NCI-H226 (cell line): ENCODE measurements at places on chromosomes 11 and 22.
A peak's percentile ranks its signal among the peaks of the same experiment; 100 is the strongest.

- no peak for DNase-seq
Observed at GRCh38 chr22:27613099-27614005, 188.2 kb downstream of the MN1 start.

DNA sequence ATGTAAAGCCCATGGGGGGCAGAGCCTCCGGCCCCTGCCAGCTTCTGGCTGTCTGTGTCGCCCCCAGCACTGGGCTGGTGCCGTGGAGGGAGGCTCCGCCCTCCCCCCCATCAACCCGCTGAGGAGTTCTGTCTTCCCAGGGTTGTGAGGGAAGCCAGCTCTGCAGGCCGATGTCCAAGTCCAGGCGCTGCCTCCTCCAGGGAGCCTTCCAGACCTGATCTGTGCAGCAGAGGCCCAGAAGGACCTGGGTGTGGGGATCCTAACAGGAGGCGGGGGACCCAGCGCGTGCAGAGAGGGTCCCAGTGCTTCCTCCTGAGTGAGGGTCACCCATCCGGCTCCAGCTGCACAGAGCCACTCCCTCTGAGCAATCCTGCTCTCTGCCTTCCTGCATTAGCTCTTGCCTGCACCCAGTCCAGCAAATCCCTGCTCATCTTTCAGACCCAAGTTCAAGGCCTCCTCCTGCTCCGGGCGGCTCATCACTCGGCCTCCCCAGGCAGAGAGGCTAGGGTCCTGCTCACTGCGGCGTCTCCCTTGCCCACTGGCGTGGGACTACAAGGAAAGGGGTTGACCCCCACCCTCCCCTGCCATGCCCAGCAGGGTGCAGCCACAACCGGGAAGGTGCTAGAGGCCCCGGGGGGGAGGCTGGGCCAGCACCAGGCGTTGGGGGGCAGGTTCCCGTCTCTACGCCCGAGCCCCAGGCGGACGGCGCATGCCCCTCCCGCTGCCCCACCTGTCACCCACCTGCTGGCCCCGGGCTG lies 16.4 kb downstream of the PRR33 start:
- DNase-seq, result no peak

- DNase-seq, result no peak
Observed at GRCh38 chr22:17952273-17952801, 72.0 kb downstream of the MICAL3 start.

- DNase-seq, result no peak
Observed at GRCh38 chr11:71447791-71448256, 369 bp downstream of the DHCR7 start.

DNA sequence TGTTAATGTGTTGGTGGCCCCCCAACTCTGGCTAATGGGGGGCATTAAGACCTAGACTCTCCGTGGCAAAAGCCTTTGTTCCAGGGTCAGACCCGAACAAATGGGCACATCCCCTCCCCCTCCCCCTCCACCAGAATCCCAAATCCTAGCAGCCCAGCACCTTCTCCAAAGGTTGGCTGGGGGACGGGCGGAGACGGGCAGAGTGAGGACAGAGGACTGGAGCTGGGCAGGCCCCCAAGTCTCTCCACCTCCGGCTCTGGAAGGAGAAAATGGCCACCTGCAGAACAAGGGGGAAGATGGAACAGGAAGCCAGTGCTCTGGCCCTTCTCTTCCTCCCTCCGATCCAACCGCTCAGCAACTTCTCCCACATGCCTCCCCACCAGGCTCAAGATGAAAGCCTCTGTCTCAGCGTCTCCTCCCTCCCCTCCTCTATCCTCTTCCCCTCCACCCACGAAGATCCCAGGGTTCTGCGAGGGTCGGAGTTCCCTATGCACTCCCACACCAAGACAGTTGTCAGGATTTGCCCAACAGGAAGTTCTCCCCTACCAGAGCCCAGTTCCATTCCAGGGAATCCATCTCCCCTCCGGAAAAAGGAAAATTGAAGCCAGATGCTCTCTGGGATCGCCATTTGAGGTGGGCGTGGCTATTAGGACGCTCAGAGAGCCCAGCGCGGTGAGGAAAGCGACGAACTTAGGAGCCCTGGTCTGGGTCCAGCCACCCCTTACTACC lies 20.1 kb downstream of the ADA2 start:
- no peak for DNase-seq

GRCh38 chr11:102419181-102419580 lies 33.4 kb downstream of the TMEM123 start:
- no peak for DNase-seq

DNA sequence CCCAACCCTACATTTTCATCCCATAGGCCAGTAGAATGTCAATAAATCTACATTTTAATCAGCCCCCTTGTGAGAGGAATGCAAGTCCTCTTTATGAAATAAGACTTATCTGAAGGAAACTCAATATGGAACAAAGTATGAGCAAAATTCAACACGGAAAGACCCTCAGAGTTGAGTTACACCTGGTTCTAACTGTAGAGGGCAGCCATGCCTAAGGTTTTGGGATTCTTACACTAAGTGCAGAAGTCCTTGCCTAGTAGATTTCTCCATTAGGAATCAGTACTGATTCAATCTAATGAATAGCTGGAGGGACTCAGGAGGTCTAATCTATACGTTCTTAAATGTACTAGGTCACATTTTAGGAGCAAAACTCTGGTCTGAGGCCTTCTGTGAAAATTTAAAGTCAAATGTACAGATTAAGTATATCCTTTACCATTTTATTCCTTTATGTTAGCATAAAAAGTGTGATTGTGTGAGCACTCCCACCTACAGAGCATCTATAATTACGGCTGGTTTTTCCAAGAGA lies 904.5 kb downstream of the DLG2 start:
- no peak for DNase-seq

DNA sequence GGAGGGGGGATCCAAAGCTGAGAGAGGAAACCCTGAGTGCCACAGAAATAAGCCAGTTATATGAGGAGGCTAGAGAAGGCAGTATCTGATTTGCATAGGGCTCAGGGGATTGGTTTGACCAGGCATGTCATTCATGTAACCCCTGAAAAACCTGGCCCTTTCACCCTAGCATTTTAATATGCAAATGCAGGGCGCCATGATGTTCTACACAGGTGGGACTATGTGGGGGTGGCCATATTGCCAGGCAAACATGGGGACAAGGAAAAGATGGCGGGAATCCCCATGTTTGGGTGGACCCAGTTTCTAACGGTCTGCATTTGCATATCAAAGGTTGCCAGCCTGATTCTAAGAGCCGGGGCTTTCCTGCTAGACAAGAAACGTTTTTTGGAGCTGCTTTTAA lies 27.2 kb downstream of the CSF2RB start:
- DNase-seq, result no peak

DNA sequence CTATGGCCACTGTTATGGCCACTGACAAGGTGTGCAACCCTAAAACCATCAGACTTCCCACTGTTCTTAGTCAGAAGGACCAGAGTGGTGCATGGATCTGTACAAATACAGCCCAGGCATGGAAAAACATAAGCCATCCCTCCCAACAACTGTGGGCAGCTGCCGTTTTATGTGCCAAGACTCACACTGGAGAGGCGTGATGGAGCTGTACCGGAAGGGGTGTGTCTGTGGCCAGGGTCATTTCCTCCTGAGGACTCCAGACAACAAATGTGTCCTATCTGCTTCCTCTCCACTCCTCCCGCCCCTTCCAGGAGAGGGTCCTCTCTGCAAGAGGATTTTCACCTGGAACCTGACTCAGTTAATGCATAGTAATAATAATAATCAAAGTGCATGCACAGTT lies 29.5 kb downstream of the KCNJ1 start:
- no peak for DNase-seq

GRCh38 chr11:75981546-75981945 lies 166.5 kb downstream of the UVRAG start:
- no peak for DNase-seq

- no peak for DNase-seq
Observed at GRCh38 chr11:56889986-56890385, 98.7 kb upstream of the OR5AK2 start.

- no peak for DNase-seq
Observed at GRCh38 chr11:84720706-84721402, 906.3 kb downstream of the DLG2 start.

DNA sequence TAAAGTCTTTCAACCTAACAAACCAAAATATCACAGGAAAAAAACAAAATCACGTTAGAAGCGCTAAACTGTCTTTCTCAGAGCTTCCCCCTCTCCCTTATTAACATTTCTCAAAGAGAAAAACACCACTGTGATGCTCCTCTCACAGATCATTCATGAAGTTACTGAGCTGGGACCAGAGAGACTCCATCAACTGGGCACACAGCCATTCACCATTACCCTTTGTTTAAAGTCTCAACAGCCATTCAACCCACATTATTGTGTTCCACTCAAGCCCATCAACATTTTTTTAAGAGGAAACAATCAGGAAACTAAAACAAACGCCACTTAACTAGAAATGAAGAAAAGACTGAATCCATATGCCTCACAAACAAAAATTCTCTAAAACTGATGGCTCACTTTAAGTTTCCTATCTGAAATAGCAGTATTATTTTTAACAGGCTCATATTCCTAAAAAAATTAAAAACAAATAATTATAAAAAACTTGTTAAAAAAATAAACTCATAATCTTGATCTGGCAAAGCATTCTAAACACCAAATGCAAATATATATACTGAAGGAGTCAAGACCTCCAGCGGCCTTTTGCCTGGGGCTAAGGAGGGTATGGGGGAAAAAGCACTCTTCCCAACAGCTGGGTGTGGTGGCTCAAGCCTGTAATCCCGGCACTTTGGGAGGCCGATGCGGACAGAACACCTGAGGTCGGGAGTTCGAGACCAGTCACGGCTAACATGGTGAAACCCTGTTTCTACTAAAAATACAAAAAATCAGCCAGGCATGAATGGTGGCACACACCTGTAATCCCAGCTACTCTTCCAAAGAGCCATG lies 14.0 kb downstream of the CELF1 start:
- DNase-seq, result no peak

- DNase-seq, result no peak
Observed at GRCh38 chr11:60515144-60515855, at the start of gene MS4A13. Gene MS4A13, plus strand, starts transcription at chr11:60515392. Its CDS starts 2,692 bp downstream, at chr11:60518084.

DNA sequence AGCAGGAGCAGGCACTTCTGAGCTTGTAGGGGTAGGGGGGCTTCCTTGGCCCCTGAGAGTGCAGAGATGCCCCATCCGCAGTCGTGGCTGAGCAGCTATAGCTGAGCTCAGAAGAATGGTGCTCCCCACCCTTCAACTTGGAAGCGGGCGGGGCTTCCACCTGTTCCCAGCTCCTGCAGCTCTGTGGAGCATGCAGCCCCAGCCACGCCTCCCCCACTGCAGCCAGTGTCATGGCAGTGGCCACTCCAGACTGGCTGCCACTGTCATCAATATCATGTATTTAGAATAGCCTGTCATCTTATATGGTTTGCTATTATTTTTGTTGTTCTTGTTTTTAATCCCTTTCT lies 213.1 kb downstream of the LRRC4C start:
- no peak for DNase-seq

DNA sequence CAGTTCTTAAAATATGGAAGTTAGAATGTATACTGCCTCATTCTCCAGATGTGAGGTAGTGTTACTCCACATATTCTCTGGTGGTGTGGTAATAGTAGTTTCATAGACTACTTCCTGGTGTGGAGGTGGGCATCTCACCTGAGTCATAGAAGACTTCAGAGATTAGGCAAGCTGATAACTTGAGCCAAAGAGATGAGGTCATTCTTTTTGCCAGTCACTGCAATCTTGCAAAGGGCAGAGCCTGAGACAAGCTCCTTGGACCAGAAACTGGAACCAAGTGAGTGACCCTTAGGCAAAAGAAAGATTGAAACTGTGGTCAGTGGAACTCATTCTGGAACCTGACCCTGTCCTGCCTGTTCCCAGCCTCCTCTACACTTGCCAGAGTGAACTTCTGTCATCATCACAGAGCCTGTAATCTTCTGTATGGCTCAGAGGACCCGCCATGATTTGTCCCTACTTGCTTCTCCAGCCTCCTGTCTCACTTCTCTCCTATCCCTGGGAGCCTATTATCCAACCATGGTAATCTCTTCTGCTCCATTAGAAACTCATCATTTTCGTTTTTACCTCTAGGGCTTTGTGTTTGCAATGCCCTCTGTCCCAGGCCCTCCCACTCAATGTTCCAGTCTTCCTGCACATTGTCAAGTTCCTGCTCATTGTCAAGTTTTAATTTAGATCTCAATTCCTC lies 10.6 kb upstream of the CCDC83 start:
- peak; percentile 85 for DNase-seq

DNA sequence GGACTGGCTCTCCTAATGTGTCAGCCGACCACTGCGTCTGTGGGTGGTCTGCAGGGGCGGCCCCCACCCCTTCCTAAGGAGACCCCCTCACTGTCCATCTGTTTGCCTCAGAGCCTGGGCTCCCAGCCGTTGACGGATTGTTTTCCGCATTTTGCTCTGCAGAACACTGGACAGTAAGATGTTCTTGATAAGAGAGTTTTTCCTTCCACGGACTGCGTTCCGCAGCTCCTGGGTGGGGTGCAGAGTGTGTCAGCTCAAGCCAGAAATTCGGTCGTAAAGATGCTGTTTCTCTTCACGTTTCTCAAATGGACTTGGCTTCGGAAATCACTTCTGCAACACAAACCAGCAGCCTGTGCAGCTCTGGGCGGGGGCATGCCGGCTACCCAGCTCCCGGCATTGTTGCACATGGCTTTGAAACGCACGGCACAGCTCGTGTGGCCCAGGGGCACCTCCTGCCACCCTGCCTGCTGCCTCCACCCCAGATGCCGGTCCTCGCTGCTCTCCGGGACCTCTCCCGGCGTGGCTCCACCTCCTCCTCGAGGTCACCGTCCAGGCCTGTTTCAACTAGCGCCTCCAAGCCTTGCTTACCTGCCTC lies 2.9 kb upstream of the MRGPRG start:
- DNase-seq, result no peak

DNA sequence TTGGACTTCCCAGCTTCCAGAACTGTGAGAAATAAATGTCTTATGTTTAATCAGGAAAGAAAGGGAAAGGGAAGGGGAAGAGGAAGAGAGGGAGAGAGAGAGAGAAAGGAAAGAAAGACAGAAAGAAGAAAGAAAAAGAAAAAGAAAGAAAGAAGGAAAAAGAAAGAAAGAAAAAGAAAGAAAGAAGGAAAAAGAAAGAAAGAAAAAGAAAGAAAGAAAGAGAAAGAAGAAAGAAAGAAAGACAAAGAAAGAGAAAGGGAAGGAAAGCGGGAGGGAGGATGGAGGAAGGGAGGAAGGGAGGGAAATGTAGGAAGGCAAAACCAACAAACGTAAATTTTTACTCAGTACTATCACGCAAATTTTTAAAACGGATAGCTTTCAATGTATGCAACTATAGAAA lies 2281.8 kb downstream of the LRRC4C start:
- DNase-seq, result no peak

DNA sequence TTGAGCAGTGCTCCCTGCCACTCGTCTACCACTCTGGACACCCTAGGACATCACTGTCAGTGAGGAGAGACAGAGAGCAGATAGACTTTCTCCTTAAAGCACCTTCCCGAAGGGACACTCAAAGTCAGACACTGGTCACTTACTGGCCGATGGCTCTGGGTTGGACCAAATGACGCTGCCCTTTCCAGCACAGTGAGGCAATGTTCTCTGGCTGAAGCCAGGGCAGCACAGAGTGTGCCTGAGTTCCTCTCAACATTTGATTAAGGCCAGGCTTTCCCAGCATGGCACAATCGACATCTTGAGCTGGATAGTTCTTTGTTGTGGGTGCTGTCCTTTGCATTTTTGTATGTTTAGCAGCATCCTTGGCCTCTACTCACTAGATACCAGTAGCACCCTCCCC lies 206.2 kb downstream of the CSNK2A3 start:
- DNase-seq, result no peak
